ENCODE measurements at places on chromosomes 7 and 10. TPM values are rescaled to one million over a fixed set of nuclear protein-coding genes. Genes with fewer than 3 reads are reported as not detected.

DNA sequence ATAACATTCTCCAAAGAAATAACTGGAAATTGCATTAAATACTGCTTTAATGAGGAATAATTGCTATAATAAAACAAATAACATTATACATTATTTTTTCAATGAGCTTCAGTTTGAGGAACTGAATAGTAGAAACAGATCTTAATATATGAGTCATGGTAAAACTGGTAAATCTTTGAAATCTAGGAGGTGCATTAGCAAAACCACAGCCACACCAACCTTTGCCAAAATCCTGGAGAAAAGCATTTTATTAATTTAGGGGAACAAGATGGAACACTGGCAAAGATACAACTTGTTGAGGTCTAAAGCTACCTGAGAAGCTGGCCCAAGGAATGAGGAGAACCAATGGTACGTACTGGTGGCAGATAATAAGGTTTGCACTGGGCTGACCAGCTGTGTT is 5.4 kb upstream of the ASL start:
- DNase-seq: no peak

DNA sequence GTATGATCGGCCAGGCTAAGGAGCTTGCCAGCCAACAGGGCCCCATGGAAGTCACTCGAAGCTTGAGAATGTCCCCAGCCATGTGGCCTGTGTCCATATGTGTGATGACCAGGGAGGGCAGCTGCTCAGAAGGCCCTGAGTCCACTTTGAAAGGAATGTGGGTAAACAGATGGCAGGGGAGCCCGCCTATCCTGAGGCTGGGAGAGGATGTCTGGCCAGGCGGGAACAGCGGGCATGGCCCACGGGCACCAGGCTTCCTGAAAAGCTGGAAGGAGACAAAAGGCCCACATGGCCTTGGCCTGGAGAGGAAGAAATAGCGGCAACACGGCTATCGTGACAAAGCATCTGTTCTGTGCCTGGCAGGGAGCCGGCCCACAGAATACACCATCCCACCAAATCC is 137.9 kb upstream of the PPIF start:
- DNase-seq: no peak

HYAL4 gene
- 0.89 TPM for total RNA-seq

DNA sequence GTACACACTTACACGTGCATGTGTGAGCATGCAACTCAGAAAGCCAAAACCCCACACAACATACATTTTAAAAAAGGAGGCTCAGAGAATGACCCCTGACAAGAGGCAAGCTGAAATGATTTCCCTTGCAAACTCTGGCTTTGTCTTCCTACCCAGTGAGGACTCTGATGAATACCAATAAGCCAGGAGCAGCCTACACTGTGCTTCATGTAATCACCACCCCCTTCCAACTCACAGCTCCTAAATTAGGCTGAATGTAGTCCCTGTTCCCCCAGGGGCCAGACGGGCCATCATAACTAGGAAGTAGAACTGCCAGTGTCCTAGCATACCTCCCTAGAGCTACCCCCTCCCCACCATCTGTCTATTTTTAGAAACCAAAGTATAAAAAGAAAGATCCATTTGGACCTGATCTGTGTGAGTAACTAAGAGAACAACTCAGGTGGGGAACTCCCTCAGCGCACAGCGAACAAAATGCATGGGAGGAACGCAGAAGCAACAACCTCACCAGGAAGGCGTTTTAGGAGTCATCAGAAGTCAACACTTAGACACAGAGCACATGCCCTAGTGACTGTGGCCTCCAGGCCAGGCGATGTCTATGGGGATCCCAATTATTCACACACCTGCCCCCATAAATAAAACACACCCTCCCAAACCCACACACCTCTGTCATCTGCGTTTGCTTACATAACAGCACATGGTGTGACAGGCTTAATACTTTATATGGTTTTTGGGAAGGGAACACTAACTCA is 1.9 kb downstream of the DGKI start:
- no peak for DNase-seq

URGCP gene
- 51.6 TPM for total RNA-seq
